ENCODE measurements at places on chromosomes 3 and 15.

GRCh38 chr3:108090049-108090700 lies 656 bp downstream of the CD47 start:
- DNase-seq: peak; percentile 76

- DNase-seq: peak; percentile 90
Measured at GRCh38 chr3:188769831-188770230, 401.9 kb upstream of the TPRG1 start.

- no peak for DNase-seq
Measured at GRCh38 chr3:134419214-134419959, 45.1 kb upstream of the AMOTL2 start.

DNA sequence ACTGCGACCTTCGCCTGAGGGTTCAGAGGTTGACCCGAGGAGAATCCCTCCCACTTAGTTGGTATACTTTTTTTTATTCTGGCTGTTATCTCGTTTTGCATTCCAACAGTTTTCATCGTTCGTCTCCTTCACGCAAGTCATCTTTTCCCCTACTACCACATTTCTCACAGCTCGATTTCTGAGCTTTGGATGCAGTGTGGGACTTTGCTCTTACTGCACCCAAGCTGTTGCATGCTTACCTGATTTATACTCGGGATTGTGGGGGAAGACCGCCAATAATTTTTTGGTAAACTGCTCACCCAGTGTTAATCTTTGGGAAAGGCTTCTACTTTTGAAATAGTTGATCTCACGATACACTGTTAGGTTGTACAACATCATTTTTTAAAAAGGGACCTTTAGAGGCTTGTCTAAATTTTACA lies 702 bp downstream of the TBC1D23 start:
- DNase-seq: peak; percentile 65

GRCh38 chr3:124691599-124691998 lies 38.7 kb upstream of the UMPS start:
- DNase-seq: no peak

GRCh38 chr3:81502236-81502635 lies 259.2 kb downstream of the GBE1 start:
- no peak for DNase-seq

- DNase-seq: no peak
Measured at GRCh38 chr3:25007974-25008658, 419.9 kb upstream of the RARB start.

- DNase-seq: no peak
Measured at GRCh38 chr3:42537350-42537749, 34.9 kb downstream of the VIPR1 start.

DNA sequence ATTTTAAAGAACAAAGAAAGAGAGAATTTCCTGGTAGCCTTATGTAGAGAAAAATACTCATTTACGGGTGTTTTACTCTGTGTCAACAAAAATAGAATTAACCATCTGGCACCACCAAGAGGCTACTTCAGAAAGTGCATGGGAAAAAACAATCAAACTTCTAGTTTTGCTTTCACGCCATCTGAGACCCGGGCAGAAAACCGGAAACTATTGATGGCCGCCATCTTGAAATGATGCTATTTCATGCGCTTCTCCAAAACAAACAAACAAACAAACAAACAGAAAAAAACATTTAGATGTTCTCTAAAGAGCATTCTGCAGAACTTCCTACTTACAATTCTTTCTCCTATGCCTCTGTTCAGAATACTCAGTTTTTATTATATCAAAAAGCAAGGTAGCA lies 49.4 kb upstream of the SYNPR start:
- DNase-seq: peak; percentile 68

- peak; percentile 99 for DNase-seq
Measured at GRCh38 chr15:100663086-100663914, 60.9 kb downstream of the ASB7 start.

DNA sequence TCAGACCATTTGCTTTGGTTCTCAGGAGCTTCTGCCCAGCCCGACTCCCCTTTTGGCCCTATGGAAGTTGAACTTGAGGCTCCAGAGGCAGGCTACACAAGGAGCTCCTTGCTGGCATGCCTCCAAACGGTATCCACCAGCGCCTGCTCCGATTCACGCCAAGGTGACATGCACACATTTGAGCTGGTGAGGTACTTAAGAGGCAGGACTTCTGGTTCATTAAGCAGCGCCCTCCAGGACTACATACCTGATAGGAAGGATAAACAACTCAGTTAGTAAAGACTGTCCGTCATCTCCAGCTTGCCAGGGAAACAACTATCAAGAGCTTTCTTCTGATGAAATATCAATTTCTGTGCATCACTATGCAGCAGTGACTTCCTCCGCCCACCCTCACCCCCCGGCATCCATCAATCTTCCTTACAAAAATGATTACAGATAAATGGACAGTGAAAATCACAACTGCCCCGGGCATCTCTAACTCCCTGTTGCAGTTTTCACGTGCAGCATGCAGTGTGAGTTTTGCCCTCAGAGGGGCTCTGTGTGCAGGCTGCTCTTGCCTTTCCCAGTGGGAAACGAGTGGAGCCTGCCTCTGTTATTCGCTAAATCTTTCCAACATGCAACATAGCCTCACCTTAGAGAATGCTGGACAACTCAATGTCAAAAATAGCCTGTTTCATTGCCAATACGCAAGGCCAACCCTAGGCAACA lies 122.9 kb downstream of the ARRDC4 start:
- DNase-seq: no peak

DNA sequence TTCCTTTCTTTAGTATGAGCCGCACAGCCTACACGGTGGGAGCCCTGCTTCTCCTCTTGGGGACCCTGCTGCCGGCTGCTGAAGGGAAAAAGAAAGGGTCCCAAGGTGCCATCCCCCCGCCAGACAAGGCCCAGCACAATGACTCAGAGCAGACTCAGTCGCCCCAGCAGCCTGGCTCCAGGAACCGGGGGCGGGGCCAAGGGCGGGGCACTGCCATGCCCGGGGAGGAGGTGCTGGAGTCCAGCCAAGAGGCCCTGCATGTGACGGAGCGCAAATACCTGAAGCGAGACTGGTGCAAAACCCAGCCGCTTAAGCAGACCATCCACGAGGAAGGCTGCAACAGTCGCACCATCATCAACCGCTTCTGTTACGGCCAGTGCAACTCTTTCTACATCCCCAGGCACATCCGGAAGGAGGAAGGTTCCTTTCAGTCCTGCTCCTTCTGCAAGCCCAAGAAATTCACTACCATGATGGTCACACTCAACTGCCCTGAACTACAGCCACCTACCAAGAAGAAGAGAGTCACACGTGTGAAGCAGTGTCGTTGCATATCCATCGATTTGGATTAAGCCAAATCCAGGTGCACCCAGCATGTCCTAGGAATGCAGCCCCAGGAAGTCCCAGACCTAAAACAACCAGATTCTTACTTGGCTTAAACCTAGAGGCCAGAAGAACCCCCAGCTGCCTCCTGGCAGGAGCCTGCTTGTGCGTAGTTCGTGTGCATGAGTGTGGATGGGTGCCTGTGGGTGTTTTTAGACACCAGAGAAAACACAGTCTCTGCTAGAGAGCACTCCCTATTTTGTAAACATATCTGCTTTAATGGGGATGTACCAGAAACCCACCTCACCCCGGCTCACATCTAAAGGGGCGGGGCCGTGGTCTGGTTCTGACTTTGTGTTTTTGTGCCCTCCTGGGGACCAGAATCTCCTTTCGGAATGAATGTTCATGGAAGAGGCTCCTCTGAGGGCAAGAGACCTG lies 13.2 kb downstream of the GREM1 start:
- DNase-seq: peak; percentile 71

DNA sequence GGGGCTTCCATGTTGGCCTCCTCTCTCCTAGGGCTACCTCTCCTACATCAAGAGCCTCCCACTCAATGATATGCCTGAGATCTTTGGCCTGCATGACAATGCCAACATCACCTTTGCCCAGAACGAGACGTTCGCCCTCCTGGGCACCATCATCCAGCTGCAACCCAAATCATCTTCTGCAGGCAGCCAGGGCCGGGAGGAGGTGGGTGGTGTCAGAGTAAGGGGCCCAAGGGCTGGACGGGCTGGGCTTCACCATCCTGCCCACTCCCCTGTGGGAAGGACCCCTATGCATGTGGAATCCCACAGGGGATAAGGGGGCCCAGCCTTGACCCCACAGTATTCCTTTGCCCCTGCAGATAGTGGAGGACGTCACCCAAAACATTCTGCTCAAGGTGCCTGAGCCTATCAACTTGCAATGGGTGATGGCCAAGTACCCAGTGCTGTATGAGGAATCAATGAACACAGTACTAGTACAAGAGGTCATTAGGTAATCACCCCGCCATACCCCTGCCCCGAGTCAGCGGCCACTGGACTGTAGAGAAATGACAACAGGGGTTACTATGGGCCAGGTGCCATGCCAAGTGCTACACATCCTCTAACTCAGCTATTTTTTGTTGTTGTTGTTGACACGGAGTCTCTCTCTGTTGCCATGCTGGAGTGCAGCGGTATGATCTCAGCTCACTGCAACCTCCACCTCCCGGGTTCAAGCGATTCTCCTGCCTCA lies 47.1 kb downstream of the SEMA3G start:
- DNase-seq: no peak

DNA sequence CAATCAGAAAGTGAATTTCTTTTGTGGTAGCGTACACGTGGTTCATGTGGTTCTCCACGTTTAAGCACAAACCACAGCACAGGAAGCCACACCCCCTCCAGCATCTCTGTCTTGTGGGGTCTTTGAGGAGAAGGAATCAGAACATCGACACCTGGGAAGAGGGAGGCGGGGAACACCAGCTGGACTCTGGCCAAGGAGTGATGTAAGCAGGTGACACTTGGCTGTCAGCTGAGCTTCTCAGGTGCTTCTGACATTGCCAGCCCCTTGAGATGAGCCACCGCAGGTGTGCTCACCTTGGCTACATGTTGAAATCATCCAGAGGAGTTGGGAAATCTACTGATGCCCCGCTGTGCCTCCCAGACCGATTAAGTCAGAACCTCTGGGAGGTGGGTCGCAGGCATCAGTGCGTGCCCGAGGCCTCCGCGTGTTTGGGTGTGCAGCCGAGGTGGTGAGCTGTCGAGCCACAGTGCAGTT lies 85.0 kb downstream of the FAM81A start:
- DNase-seq: no peak

Measured in NCI-H82 (cell line).